ENCODE measurements at places on chromosomes 12 and 14.

DNA sequence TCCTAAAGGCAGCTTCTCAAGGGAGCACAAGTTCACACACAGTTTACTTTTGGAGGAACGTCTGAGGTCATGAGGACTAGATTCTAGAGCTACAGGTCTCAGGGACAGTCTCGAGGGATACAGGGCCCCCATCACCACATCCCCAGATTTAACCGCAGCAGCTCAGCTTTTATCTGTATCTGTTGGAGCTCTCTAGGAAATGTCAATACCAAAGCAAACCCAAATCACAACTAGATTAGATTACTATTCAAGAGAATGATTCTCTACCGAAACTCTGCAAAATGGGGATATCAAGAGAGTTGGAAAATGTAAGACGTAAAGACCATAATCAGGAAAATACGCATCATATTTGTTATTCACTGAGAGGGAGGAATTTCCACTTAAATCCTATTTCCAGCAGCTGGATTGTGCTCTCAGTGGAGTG is 4.0 kb upstream of the MYRFL start:
- no peak for DNase-seq

GRCh38 chr14:57846596-57846995 is 19.3 kb downstream of the SLC35F4 start:
- no peak for DNase-seq

DNA sequence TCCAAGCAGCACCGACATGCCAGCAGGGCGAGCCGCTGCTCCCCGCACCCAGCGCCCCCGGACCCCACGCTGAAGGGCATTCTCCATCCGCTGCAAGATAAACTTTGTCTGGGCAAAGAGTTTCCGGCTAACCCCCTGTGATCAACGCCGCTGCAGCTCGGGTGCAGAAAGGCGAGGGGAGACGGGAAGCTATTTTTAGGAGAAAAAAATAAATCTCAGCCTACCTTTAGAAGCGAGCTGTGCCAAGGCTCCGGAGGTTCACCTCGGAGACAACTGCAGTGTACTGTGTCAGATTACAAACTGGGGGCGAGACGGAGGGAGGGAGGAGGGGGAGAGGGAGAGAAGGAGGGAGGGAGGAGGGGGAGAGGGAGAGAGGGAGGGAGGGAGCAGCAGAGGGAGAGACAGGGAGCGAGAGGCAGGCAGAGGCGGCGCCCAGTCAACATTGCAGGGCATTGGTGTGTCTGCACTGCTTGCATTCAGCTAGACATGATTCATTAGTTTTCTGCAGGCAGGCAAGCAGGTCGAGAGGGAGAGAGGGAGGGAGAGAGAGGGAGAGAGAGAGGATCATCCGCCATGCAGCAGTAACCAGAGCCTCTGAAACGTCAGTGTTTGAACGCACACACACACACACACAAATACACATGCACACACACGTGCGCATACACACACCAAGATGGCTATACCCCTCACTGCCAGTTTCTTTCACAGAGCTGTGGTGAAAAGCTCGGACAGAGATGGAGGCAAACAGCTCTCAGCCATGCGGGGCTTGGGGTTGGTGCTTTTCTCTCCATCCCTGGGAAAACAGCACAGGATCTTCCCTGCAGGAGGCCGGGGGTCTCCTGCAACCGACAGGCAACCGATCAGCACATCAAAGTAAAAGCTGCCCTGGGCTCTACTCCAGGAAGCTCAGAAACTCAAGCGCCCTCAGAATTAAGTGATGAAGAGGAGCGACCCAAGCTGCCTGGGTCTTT is at the start of gene RIMBP2:
TSS of gene RIMBP2 (minus strand) at position 302 of the 971 bp plus-strand sequence. CDS start 237,286 bp downstream, outside the sequence.
- no peak for DNase-seq

GRCh38 chr14:78902010-78902623 is 731.9 kb downstream of the NRXN3 start:
- no peak for DNase-seq

DNA sequence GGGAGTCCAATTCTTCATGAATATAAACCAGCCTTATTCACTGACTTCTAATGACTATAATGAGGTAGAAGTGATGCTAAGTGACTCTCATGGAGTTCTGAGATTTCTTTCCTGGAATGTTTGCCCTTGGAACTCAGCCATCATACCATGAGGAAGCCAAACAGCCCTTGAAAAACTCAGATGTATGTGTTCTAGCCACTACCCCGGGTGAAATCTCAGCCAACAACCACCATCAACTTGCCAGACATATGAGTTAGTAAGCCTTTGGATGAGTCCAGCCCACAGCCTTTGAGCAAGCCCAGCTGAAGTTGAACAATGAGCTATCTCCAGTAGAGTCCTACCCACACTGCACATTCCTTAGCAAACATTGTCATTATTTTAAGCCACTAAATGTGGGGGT is 149.5 kb downstream of the SLC6A15 start:
- no peak for DNase-seq

All from CD14-positive monocyte (primary cell).